Jurkat, Clone E6-1 (cell line): ENCODE measurements at places on chromosomes 12 and 14.

- no peak for DNase-seq
These were observed 34.2 kb upstream of the KTN1 start for GRCh38 chr14:55545779-55546178.

DNA sequence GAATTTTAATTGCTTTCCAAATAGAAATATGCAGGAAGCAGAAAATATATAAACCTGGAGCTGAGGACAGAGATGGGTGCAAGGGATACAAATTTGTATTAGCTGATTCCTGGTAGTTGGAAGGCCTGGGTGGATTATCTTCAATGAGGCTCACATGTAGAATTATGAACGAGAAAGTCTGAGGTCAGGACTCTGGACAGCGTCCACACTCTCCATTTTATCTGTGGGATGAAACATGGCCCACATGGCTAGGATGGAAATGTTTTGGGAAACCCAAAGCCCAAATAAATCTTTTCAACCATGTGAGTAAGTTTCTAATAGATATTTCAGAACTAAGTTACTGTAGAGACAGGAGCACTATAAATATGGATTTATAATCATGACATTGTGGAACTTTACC, 256.1 kb downstream of the APAF1 start:
- no peak for DNase-seq

DNA sequence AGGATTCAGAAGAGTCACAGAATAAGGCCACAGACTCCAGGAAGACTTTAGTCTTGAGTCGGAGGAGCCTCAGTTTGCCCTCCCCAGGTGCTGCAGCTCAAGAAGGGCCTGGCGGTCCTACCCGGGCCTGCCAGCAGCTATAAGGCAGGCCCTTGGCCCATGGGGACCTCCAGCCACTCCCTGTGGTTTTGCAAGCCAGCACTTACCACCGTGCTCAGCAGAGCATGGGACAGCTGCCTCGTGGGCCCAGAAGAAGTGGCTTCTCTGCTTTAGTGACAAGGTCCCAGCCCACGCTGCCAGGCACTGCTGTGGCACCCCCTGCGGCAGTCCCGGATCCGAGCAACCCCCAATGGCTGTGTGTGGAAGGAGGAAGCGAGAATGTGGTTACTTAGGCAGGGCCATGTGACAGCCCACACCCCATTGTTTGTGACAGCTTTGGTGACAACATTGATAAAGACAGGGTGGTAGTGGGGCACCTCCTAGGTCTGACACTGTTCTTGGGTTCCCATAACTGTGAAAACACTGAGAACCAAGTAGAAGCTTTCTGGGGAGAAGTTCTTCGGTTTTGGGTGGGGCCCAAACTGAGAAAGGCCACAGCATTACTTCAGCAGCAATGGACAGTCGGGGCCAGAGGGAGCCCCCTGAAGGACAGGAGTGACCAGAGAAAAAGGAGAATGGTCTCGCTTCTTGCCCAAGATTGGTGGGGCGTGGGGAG, at the start of gene SELPLG:
Gene SELPLG (minus strand): TSS at position 361 of the 715 bp plus-strand sequence. CDS start 9,587 bp downstream, outside the sequence.
- DNase-seq = peak; percentile 89

GRCh38 chr12:24798335-24798734, 150.6 kb downstream of the BCAT1 start:
- peak; percentile 50 for DNase-seq

- DNase-seq = peak; percentile 87
These were observed 11.6 kb upstream of the CDH24 start for GRCh38 chr14:23068789-23069412.

GRCh38 chr12:78886719-78887407, 22.3 kb downstream of the SYT1 start:
- no peak for DNase-seq

DNA sequence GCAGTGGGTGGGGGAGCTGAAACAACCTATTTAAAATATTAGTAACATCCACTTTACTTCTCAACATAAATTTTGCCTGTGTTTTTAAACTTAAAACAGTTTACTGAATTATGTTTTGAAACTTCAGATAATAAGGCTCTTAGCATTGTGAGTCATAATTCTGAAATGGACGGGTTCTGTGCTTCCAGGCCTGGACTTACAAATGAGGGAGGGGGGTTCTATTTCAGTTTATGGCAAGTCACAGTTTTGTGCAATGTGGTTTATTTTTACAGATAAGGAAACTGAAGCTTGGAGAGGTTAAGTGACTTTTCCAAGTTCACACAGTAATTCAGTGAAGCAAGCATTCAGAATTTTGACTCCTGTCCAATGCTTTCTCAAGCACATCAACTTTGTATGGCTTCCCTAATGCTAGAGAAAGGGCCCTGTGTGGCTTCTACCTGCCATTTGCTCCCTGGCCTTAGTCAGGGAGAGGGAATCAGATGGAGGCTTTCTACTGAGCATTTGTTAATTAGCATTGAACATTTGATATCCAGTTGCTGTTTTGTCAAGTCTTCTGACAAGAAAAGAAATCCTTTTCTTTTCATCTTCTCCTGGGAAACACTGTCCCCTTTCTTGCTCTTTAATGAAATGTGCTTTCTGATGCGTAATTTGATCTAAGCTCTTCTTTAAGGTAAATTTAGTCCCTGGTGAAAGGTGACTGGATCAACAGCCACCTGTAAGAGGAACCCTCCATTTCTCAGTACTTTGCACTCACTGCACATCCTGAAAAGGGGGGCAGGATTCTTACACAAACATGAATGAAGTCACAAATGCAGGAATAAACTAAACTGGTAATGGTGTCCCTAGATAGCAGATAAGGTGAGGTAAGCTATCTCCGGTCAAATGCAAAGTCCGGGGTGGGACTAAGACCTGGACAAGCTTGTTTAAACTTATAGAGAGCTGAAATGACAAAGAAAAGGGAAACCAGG, 2.5 kb upstream of the SALL2 start:
- DNase-seq = no peak

DNA sequence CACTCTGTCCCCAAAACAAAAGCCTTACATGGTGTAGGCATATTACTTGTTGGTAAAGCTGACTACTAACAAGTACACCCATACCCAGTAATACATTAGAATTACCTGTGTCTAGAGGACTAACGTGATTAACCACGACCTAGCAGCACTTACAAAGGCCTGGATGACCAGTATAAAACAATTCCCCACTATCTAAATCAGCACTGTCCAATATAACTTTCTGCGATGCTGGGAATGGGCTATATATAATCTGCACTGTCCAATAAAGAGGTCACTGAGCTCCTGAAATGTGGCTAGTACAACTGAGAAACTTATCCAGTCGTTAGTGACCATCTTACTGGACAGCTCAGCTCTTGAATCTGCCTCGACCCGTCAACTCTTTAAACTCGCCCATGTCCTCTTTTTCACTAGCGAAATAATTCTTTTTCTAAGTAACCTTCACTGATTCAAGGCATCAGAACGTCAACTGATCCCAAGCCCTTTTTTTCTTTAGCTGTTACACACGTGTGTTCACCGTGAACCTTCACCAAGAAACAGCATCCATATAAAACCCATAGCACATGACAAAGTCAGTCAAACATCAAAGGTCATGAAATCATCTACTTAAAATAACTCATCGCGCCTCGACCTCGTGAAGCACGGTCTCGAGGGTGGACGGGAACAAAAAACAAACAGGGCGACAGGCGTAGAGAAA, 905 bp upstream of the CIPC start:
- peak; percentile 28 for DNase-seq

DNA sequence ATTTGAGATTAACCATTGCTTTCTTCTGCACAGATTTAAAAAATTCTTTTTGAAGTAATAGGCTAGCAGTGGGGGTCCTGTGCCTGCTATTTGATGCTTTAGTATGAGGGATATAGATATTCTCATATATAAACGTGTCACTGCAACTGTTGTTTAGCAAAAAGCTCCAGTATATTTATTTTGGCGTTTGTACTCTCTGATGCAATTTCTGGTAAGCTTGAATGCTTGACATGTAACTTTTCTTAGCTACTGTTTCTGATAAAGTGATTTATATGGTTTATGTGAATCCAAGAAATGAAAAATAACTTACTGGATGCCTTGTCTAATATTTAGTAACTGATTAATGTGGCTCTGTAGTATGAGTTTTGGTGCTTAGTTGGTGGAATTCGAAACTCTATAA, 77.1 kb downstream of the TTLL5 start:
- DNase-seq = no peak

DNA sequence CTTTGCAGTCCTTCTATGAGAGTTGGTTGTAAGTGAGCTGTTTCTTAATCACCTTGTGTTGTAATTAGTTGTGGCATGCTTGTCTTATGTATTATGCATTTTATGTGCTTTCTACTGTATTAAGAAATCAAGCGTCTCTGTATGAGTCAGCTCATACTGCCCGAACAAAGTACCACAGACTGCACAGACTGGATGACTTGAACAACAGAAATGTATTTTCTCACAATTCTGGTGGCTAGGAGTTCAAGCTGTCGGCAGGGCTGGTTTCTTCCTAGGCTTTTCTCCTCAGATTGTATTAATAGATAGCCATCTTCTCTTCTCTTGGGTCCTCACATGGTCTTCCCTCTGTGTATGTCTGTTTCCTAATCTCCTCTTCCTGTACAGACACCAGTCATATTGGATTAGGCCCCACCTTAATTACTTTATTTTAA, 77.7 kb downstream of the FLRT2 start:
- DNase-seq = no peak
